ENCODE measurements at places on chromosomes 2 and 18. TPM values are rescaled to one million over a fixed set of nuclear protein-coding genes. Genes with fewer than 3 reads are reported as not detected.

GRCh38 chr2:108926561-108927380 lies 62.2 kb downstream of the EDAR start:
- H3K27me3 ChIP-seq, result peaks cover 71% of the 10 kb centered on the region
- no peak overlapping the region for H3K27ac ChIP-seq
- H3K4me1 ChIP-seq, result no peaks in the 10 kb centered on the region
- no peak overlapping the region for H3K4me3 ChIP-seq
- DNase-seq, result no peak

DNA sequence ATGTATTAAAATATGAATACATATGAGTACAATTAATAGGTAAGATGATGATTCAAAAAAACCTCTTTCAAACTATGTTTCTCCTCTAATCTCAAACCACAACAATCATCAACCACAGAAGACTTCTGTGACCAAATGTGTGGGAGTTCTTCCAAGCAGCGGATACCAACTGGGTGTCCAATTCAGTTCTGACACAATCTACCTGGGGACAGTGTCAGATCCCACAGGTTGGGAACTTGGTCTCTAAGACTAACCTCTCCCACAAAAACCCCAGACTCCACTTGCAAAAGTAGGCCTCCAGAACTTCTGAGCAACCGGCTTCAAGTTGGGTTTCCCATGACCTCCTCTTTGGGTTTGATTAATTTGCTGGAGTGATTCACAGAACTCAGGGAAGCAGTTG lies 26.9 kb downstream of the FASTKD1 start:
- DNase-seq, result no peak
- H3K27me3 ChIP-seq, result no peaks in the 10 kb centered on the region
- H3K27ac ChIP-seq, result no peak overlapping the region
- H3K4me1 ChIP-seq, result no peaks in the 10 kb centered on the region
- no peaks in the 10 kb centered on the region for H3K36me3 ChIP-seq
- no peak overlapping the region for H3K4me3 ChIP-seq

DNA sequence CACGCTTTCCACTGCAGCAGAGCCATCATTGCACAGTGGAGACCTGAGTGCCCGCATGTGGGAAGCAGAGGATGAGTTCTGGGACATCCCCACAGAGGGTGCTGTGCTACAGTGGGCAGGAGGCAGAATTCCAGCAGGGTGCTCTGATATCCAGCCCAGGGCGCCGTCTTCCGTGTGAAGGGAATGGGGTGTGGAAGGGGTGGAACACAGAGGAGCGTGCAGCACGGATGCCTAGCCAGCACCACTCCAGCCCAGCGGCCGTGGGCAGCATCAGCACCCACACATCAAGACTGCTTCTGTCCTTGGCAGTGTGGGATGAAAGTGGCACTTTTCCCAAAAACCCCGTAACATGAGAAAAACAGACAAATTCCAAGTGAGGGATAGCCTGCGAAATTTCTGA lies 134.3 kb downstream of the ZNF236 start:
- no peaks in the 10 kb centered on the region for H3K36me3 ChIP-seq
- H3K27ac ChIP-seq, result no peak overlapping the region
- peaks cover 36% of the 10 kb centered on the region for H3K27me3 ChIP-seq
- no peak for DNase-seq
- peaks cover 21% of the 10 kb centered on the region for H3K4me1 ChIP-seq

DNA sequence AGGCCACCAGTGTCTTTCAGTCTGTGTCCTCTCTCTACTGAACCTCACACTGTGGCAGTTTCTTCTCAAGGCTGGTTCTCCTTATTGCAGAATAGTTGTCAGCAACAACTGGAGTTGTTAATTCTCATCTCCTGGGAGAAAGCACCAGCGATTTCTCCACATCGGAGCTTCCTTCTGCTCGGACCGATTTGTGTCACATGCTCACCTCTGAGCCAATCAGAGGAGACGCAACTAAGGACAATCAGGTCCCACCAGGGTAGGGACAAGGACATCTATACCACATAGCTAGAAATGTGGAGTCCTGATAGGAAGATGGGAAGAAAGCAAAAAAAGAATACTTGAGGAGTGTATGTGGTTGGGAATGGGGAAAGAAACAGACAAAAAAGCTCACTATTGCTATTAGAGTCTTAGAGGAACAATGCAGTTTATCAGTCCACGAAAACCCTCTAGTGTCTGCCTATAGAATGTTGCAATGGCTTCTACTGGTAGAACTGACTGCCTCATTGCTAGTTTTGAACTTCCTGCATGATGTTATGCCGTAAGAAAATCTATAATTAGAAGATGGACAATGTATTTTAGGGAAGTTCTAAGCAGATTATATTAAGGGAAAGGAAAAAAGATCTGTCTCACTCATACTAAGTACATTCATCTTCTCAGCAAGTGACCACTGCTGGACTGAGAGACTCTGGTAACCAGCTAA lies 169.7 kb downstream of the CDCA7 start:
- H3K27ac ChIP-seq, result peak overlapping the region; percentile 7
- H3K4me3 ChIP-seq, result no peak overlapping the region
- H3K27me3 ChIP-seq, result no peaks in the 10 kb centered on the region
- H3K36me3 ChIP-seq, result no peaks in the 10 kb centered on the region
- no peak for DNase-seq

- H3K27ac ChIP-seq, result no peak overlapping the region
- H3K4me3 ChIP-seq, result no peak overlapping the region
- H3K4me1 ChIP-seq, result no peaks in the 10 kb centered on the region
- DNase-seq, result no peak
- H3K36me3 ChIP-seq, result no peaks in the 10 kb centered on the region
- peaks cover 23% of the 10 kb centered on the region for H3K27me3 ChIP-seq
Observed at GRCh38 chr18:13606604-13607254, 119.6 kb downstream of the FAM210A start.

- peak; percentile 34 for DNase-seq
- H3K4me1 ChIP-seq, result peaks cover 11% of the 10 kb centered on the region
- no peak overlapping the region for H3K27ac ChIP-seq
- H3K27me3 ChIP-seq, result no peaks in the 10 kb centered on the region
Observed at GRCh38 chr2:197073701-197074433, 147.4 kb upstream of the PGAP1 start.

DNA sequence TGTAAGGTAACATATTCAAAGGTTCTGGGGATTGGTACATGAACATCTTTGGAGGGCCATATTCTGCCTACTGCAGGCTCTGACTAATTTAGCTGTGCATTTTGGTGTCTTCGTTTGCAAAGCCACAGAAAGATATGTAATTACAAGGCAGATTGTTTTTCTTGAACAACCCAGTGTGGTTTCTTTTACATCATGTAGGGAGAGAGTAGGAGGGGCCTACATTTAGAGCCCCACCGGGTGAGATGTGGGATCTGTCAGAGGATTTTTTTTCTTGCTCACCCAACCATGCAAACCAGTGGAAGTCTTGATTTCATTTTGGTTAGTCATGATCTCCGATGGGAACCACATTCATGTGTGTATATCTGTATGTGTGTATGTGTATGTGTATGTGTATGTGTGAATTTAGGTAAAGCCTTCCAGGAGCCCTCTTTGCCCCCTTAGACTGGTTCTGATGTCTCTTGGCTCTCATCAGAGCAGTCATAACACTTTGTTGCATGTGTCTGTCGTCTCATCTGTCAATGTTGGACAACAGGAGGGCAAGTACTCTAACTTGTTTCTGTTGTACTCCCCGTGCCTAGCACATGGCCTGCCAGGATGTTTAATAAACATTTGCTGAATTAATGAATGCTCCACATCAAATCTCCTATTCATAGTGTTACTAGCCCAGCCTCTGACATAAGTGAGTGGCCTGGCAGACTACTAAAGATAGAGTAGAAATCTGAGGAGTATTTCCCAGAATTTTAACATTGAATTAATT lies 239.9 kb downstream of the MTX2 start:
- DNase-seq, result no peak
- no peak overlapping the region for H3K4me3 ChIP-seq
- no peaks in the 10 kb centered on the region for H3K36me3 ChIP-seq
- H3K27me3 ChIP-seq, result no peaks in the 10 kb centered on the region
- no peak overlapping the region for H3K27ac ChIP-seq
- H3K4me1 ChIP-seq, result peaks cover 16% of the 10 kb centered on the region

DNA sequence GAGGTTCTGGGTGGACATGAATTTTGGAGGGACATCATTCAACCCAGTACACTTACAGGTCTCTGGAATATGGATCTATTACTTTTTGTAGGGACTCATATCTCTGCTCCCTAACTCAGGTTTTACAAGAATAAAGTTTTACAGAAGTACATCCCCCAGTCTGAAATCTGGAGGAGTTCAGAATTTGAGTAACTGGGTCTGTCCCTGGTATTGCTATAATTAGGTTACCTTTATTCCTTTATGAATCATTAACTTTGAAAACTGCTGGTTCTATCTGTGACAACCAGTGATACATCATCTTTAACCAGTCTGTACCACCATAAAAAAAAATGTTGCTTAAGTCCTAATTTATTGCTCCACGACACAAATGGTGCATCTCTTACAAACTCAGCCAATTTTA lies 59.9 kb downstream of the INSIG2 start:
- no peaks in the 10 kb centered on the region for H3K27me3 ChIP-seq
- H3K27ac ChIP-seq, result no peak overlapping the region
- DNase-seq, result no peak
- H3K36me3 ChIP-seq, result peaks cover 6% of the 10 kb centered on the region
- peaks cover 8% of the 10 kb centered on the region for H3K4me1 ChIP-seq
- H3K4me3 ChIP-seq, result no peak overlapping the region

- no peaks in the 10 kb centered on the region for H3K27me3 ChIP-seq
- no peak overlapping the region for H3K27ac ChIP-seq
- DNase-seq, result no peak
- H3K4me3 ChIP-seq, result no peak overlapping the region
- no peaks in the 10 kb centered on the region for H3K4me1 ChIP-seq
- H3K36me3 ChIP-seq, result no peaks in the 10 kb centered on the region
Observed at GRCh38 chr18:41153871-41154270, 801.2 kb upstream of the PIK3C3 start.

GRCh38 chr2:172096626-172097547 lies 5.8 kb downstream of the DLX2 start:
- H3K36me3 ChIP-seq, result peaks cover 11% of the 10 kb centered on the region
- H3K4me1 ChIP-seq, result peaks cover 27% of the 10 kb centered on the region
- no peak overlapping the region for H3K27ac ChIP-seq
- H3K27me3 ChIP-seq, result peaks cover 86% of the 10 kb centered on the region
- H3K4me3 ChIP-seq, result no peak overlapping the region

DNA sequence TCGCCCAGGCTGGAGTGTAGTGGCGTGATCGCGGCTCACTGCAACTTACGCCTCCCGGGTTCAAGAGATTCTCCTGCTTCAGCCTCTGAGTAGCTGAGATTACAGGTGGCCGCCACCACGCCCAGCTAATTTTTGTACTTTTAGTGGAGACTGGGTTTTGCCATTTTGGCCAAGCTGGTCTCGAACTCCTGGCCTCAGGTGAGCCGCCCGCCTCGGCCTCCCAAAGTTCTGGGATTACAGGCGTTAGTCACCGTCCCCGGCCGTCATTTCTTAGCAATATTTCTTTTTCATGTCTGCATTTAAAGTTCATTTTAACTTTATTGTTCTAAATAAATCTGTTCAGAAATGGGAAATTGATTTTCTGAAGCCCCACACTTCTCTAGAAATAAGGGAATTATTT lies 597.3 kb upstream of the DDX18 start:
- H3K4me1 ChIP-seq, result no peaks in the 10 kb centered on the region
- H3K27me3 ChIP-seq, result no peaks in the 10 kb centered on the region
- no peaks in the 10 kb centered on the region for H3K36me3 ChIP-seq

- H3K27ac ChIP-seq, result no peak overlapping the region
- no peak for DNase-seq
- no peaks in the 10 kb centered on the region for H3K4me1 ChIP-seq
- no peaks in the 10 kb centered on the region for H3K36me3 ChIP-seq
- H3K27me3 ChIP-seq, result no peaks in the 10 kb centered on the region
- H3K4me3 ChIP-seq, result no peak overlapping the region
Observed at GRCh38 chr2:198717451-198717850, 740.3 kb downstream of the SATB2 start.

- DNase-seq, result no peak
- H3K4me1 ChIP-seq, result no peaks in the 10 kb centered on the region
- no peaks in the 10 kb centered on the region for H3K36me3 ChIP-seq
- peak overlapping the region; percentile 33 for H3K4me3 ChIP-seq
Observed at GRCh38 chr2:236928380-236929037, 157.2 kb upstream of the COPS8 start.

GRCh38 chr18:46001892-46002291 lies 34.8 kb upstream of the EPG5 start:
- DNase-seq, result no peak
- no peaks in the 10 kb centered on the region for H3K27me3 ChIP-seq
- H3K27ac ChIP-seq, result no peak overlapping the region

DNA sequence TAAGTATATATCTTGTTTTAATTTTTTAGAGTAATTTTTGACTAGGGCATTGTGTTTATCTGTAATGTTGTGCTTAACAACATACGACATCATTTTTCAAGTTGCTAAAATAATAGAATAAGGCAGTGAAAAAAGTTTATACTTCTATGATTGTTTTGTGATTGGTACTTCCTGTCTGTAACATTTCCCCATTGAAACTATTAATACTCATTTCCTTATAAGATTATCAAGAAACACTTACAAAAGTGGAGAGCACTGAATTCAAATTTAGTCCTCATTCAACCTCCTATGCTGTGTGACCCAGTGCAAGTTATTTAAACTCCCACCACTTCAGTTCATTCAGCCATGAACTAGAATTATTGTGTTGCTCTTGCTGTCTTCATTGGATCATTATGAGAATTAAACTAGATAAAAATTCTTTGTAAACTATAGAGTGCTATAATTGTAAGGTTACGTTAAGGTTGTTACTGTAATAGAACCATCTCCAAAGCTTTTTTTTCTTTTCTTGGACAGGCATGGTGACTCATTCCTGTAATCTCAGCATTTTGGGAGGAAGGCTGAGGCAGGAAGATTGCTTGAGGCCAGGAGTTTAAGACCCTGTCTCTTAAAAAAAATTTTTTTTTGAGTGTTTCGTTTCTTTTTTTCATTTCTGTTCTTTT lies 2.8 kb downstream of the ETAA1 start:
- no peaks in the 10 kb centered on the region for H3K27me3 ChIP-seq
- peaks cover 31% of the 10 kb centered on the region for H3K36me3 ChIP-seq
- H3K4me3 ChIP-seq, result no peak overlapping the region
- no peak for DNase-seq
- H3K4me1 ChIP-seq, result peaks cover 36% of the 10 kb centered on the region

DNA sequence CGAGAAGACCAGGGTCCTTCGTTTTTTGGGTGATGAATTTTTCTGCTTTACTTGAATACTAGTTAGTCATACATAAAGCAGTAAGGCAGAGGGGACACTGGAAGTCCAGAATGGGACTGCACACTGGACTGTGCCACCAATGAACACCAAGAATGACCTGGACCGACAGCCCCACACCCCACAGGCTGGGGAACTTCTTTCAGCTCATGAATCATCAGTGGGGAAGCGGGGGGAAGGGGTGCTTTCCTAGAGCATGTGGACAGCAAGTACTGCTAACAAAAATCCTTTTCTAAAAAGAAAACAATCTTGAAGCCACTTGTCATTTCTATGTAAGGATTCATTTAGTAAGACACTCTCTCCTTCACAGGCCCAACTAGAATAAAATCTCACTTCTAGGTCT lies 86.0 kb downstream of the DTNB start:
- H3K36me3 ChIP-seq, result no peaks in the 10 kb centered on the region
- no peaks in the 10 kb centered on the region for H3K27me3 ChIP-seq
- no peak for DNase-seq

The RESP18 gene
- total RNA-seq, result not detected

The PGAP1 gene
- total RNA-seq, result 3.9 TPM

The CFAP65 gene
- 1.3 TPM for total RNA-seq

The LYPD1 gene
- total RNA-seq, result 34.3 TPM

The KCNG2 gene
- total RNA-seq, result not detected

The HAUS1 gene
- 33.5 TPM for total RNA-seq

The REEP1 gene
- total RNA-seq, result 4.7 TPM

The TNFAIP6 gene
- total RNA-seq, result 1.7 TPM

The FEV gene
- total RNA-seq, result not detected

All from Calu3 (cell line).